ENCODE measurements at places on chromosomes 7 and 10. TPM values are rescaled to one million over a fixed set of nuclear protein-coding genes. Genes with fewer than 3 reads are reported as not detected.

MKX gene
- total RNA-seq = 5.1 TPM

PPP1R3A gene
- not detected for total RNA-seq

SAP25 gene
- 0.69 TPM for total RNA-seq

PRPS1L1 gene
- not detected for total RNA-seq

ABCB1 gene
- total RNA-seq = 7.9 TPM

SPDYE5 gene
- total RNA-seq = not detected

TAC1 gene
- total RNA-seq = 1.5 TPM

HOXA2 gene
- 6.5 TPM for total RNA-seq

RADIL gene
- total RNA-seq = 10.1 TPM

TMEM184A gene
- 0.64 TPM for total RNA-seq

CHRM2 gene
- 0.49 TPM for total RNA-seq

SH2D4B gene
- 0.40 TPM for total RNA-seq

COL17A1 gene
- under 0.01 TPM for total RNA-seq

OGDHL gene
- 5.9 TPM for total RNA-seq

PDCD11 gene
- 36.7 TPM for total RNA-seq
